ENCODE measurements at places on chromosomes 2 and 18. TPM values are rescaled to one million over a fixed set of nuclear protein-coding genes. Genes with fewer than 3 reads are reported as not detected.

Gene SKOR2
- not detected for total RNA-seq

Gene C18orf32
- 36.0 TPM for total RNA-seq

Gene SP100
- total RNA-seq, result 66.5 TPM

Gene PPP1CB
- 185 TPM for total RNA-seq

Gene RAPH1
- 18.7 TPM for total RNA-seq

Gene PLCL1
- 26.8 TPM for total RNA-seq

Gene CSRNP3
- total RNA-seq, result 1.3 TPM

Gene DSC2
- 19.5 TPM for total RNA-seq

Gene AQP12A
- not detected for total RNA-seq

Gene ANO7
- 1.3 TPM for total RNA-seq

Gene RPL37A
- 1,004 TPM for total RNA-seq

Gene IMPACT
- total RNA-seq, result 10.9 TPM

Gene FOXI3
- total RNA-seq, result not detected

GRCh38 chr18:61136711-61137251, 196.4 kb upstream of the CDH20 start:
- no peak for DNase-seq

- peak; percentile 40 for DNase-seq
Measured at GRCh38 chr2:649426-650342, 27.5 kb downstream of the TMEM18 start.

DNA sequence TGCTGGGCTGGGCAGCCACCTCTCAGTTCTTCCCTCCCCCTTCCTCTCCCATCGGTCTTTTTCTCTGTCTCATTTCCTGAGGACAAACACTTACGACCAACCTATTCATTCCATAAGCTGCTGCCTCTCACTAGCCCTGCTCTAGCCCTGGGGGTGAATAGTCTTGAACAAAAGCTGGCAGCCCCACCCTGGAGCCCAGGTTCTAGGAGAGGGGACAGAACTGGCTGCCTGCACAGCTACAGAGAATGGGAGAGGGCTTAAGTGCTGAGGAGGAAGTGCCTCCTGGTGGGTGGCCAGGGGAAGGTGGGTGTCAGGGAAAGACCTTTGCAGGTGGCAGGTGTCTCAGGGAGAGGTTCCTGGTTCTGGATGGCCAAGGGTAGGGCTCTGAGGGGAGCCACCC, 22.8 kb downstream of the ANO7 start:
- no peak for DNase-seq

GRCh38 chr2:145228506-145228905, 708.6 kb upstream of the ZEB2 start:
- no peak for DNase-seq

DNA sequence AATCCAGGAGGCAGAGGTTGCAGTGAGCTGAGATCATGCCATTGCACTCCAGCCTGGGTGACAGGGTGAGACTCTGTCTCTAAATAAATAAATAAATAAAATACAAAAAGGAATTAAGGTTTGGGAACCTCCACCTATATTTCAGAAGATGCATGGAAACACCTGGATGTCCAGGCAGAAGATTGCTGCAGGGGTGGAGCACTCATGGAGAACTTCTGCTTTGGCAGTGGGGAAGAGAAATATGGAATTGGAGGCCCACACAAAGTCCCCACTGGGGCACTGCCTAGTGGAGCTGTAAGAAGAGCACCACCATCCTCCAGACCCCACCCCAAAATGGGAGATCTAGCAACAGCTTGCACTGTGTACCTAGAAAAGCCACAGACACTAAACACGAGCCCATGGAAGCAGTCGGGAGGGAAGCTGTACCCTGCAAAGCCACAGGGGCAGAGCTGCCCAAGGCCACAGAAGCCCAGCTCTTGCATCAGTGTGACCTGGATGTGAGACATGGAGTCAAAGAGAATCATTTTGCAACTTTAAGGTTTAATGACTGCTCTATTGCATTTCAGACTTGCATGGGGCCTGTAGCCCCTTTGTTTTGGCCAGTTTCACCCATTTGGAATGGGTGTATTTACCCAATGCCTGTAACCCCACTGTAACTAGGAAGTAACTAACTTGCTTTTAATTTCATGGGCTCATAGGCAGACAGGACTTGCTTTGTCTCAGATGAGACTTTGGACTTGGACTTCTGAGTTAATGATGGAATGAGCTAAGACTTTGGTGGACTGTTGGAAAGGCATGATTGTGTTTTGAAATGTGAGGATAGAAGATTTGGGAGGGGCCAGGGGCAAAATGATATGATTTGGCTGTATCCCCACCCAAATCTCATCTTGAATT, 265.3 kb downstream of the ZEB2 start:
- no peak for DNase-seq

DNA sequence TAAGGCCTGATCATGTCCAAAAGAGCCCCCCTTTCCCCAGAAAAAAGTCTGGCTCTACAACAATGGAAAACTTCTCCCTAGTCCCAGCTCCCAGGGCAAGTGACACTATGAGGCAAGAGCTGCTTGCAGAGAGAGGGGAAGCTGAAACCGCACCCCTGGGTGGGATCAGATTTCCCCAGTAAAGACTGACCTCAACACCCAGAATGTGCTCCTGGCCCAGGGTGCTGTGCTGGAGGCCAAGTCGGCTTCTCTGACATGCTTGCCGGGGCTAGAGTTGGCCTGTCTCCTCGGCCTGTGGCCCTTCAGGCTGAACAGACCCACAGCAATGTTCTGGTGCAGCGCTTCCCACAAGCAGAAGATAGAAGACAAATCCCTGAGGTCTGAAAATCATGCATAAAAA, 18.4 kb upstream of the ST8SIA3 start:
- DNase-seq, result no peak

DNA sequence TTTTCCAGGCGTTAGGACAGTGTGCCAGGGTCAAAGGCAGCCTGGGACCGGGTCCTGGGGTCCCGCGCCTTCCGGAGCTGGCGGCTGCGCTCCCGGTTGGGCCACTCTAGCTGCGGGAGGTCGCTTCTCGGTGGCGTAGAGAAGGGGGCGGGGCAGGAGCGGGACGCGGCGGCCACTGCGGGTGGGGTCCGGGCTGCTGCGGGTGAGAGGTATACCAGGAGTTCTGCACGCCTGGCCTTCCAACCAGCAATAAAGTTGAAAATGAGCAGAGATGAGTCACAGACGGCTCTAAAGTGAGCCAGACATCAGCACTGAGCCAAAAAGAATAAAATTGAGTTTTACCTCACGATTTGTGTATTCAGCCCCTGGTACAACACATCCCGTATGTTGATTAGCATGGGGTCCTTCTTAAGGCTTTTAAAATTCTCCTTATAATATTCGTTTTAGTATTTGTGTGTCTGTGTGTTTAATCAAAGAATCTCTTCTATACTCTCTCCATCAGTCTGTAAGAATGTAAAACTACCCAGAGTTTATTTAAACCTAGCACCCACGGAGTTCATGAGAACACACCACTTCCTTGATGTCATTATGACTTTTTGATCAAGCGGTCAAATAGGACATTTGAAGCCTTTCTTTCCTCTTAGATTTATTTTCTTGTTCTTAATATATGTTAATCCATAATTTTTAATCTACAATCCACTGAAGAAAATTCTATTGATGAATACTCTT, at the start of gene C1GALT1C1L:
Gene C1GALT1C1L, minus strand, starts transcription at position 108 of the 729 bp plus-strand sequence. Its CDS starts 107 bp downstream, at position 1.
- peak; percentile 61 for DNase-seq

- DNase-seq, result no peak
Measured at GRCh38 chr2:203567691-203568090, 32.6 kb upstream of the RAPH1 start.

DNA sequence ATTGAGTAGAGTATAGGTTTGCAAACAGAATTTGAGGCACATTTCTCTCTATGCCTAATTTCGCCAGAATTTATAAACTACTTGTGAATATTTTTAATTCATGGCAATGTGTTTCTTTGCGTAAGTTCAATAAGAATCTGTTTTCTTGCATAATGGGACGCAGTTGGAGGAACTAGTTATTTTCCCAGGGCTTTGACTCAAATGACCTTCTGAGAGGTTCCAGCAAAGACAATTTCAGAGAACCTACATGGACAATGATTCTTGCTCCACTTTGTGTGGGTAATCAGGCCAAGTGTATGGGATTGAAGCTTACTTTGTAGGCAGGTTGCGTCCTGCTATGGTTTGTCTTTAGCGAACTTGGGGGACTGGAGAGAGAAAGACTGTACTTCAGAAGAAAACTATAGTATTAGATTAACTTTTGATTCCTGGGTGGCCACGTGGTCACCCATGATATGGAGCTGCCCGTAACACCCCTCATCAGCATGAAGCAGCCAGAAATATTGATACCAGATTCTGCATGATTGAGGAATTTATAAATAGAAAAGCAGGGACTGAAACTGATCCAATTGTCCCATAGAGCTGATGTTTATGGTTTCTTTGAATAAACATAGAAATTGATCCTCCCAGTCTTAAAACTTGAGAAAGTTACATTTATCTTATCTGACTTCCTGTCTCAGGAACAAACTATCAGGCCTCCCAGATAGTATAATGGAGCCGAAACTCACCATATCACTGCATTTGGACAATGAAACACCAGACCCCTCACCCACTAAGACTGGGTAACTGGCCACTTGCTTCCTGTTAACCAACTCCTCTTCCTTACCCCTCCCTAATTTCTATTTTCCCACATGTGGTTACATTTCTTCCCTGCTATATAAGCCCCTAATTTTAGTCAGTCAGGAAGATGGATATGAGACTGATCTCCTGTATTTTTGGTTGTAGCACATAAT, 815.3 kb upstream of the HS6ST1 start:
- no peak for DNase-seq

DNA sequence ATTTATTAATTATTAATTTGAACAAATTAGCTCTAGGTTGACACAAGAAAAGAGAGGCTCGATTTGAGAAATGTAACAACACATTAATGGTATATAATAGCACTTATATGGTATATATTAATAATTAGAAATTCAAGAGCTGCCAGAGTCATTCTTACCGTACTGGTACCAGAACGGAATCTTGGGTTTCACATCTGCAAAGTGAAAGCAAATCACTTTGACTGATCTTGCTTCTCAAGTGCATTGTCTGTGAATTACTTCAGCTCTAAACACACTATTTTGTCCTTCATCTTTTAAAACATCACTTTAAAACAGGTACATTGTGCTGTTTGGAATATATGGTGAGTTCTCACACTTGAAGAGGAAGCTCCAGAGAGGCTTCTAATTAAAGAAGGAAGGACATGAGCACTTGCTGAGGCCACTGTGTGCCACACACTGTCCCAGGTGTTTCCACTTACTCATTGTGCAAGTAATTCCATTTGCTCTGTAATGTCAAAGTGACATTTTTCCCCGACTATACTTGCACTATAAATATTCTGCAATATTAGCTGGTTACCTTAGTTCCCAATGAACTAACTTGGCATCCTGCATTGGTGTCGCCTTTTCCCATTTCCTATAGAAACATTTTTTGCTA, 85.8 kb downstream of the PLA2R1 start:
- DNase-seq, result no peak

- DNase-seq, result no peak
Measured at GRCh38 chr18:56702946-56703345, 51.8 kb downstream of the WDR7 start.

GRCh38 chr2:113966832-113967231, 76.9 kb downstream of the ACTR3 start:
- no peak for DNase-seq

DNA sequence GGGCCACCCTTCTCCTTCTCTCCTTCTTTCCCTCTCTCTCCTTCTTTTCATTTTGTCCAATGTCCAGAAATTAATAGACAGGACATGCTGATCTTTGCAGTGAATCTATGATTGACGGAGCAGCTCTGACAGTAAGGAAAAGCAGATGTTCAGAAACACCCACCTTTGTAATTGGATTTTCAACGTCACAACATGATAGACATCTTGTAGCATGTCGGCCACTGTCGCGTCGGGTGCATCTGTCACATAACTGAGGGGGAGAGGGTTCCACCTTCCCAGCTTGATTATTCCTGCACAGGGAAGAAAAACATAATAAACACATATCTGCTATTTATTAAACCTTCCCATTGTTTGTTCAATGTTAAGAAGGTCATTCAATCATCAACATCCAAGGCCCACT, 76.2 kb downstream of the SATB2 start:
- DNase-seq, result no peak

- DNase-seq, result no peak
Measured at GRCh38 chr18:23631746-23632145, 31.0 kb downstream of the ANKRD29 start.

DNA sequence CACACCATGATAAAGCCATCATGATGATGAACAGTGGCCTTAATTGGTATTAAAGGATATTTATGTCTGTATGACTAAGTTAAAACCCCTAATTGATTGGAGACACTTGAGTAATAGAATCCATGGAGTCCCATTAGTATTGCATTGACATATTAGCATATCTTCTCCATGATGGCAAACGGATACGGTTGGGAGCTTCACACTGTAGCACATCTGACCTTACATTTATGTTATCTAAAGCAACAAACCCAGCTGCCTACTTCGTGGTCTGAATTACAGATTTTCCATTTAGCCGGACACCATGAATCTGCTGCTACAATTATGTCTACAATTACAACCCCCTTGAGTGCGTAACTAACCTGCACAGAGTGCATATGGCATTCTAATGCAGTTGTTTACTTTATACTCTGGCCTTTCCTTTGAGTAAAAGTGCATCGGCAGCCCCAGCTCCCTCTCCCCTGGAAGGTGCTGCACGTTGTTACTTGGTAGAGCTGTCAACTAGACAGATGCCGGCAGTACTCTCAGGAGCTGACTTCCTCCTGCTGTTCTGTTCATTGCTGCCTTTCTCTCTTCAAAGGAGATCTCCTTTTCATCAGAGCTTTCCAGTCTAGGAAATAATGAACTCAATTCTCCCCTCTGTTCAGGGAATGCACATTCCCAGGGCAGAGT, 92.1 kb downstream of the LRRC30 start:
- DNase-seq, result no peak

DNA sequence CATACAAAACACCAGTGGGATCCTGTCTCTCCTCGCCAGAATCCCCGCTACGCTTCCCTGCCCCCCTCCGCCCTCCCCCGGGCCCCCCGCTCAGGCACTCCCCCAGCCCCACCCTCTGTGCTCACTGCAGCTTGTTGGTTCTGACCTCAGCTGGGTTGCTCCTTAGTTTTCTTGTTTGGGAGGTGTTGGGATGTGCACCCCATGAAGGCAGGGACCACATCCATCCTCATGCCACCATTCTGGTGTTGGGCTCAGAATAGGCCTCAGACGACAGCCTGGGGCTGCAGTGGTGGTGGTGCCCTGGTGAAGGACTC, 4.6 kb downstream of the SNED1 start:
- peak; percentile 26 for DNase-seq

DNA sequence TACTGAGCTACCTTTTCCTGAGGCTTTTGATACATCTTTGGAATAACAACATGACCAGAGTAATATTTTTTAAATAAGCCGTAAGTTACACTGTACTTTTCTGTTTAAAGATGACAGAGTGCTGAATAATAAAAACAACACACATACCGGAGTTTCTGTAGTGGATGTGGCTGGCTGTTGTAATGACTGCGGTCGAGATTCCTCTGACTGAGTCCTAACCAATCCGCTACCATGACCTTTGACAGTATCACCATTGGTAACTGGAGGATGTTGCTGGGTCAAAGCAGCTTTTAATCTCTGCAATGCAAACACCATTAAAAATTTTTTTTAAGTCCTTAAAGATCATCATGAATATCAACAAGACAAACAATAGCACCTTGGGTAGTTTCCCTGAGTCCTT, 70.7 kb downstream of the ATF2 start:
- DNase-seq, result no peak

GRCh38 chr18:11511434-11512095, 97.8 kb upstream of the SLC35G4 start:
- no peak for DNase-seq

- no peak for DNase-seq
Measured at GRCh38 chr2:129742415-129743180, 236.9 kb upstream of the RAB6C start.

- no peak for DNase-seq
Measured at GRCh38 chr2:40285391-40285790, 166.5 kb downstream of the SLC8A1 start.
